ENCODE measurements at places on chromosomes 7 and 10.

GRCh38 chr7:97006816-97007582 lies 1.6 kb downstream of the DLX6 start:
- DNase-seq = no peak

- no peak for DNase-seq
These were observed 134.5 kb downstream of the NRBF2 start for GRCh38 chr10:63267414-63268148.

DNA sequence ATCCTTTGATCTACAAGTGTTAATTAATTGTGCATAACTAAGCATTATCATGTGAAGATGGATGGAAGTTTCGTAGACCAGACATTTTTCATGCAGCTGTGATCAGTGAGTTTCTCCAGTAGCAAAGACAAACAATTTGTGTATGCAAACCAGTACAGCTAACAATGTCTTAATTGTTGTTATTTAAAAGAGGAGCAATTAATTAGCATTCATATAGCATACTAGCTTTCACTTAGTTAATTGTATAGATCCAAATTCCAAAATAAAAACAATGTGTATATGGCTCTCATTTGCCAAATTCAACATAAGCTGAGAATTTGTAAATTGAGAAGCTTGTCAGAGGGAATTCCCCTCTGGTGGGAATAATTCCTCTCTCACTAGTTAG lies 22.6 kb upstream of the PRKCQ start:
- no peak for DNase-seq

GRCh38 chr10:126052171-126052570 lies 155.8 kb downstream of the FANK1 start:
- DNase-seq = no peak

DNA sequence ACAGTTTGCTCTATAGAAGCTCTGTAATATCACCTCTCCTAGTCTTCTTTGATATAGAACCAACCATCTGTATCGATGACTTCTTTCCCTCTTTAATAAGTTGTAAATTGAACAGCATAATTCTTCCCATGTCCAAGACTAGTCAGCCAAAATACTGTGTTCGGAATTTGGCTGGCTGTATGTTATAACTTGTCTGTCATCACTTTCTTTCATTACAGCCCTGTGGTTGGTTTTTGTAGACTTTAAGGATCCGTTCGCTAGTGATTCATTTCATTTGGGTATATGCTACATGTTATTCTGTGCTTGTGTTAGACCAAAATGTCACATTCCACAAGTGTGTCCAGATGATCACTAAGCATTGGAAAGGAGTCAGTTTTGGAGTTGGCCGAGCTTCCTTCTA lies 155.4 kb upstream of the ITGB1 start:
- DNase-seq = no peak

Measured in stimulated activated CD4-positive, alpha-beta T cell treated with anti-CD3 and anti-CD28 coated beads, Interleukin-2, amount 100 ng/mL, for 24 hours (primary cell).